Uterus (tissue), 4 donors: ENCODE measurements at places on chromosomes 2 and 18.

DNA sequence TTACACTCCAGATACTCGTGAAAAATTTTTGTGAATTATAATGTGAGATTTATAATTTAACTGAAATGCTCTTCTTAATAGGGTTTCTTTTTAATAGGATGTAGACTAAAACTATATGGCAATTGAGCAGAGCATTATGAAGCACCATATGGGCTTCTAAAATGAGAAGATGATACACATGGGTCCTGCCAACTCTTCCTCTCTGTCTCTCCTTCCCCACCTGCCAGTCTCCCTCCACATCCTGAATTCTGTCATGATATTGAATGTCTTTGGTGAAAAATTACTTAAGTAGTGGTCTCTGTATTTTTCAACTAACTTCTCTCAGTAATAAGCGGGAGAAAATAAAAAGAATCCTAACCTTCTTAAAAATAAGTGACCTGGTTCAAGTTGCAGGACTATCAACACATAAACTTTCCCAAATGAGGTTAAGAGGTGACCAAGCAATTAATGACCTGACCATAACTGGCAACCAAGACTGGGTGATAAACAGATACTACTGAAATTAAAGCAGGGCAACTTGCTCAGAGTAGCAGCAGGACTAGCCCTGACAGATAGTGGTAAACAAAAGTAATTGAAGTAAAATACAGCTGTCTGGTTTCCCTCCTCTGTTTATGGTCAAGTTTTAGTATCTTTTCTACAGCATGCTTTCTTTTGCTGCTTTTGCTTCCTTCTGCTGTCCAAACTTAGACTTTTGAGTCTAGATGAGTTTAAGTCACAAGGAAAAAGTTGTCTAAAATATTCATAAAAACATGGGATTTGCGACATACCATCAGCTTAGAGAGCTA, 117.1 kb upstream of the PDE1A start:
- DNase-seq: no peak

- no peak for DNase-seq
These were observed 1612.6 kb upstream of the CELF4 start for GRCh38 chr18:39178166-39178565.

GRCh38 chr2:23366720-23367119, 18.3 kb upstream of the KLHL29 start:
- no peak for DNase-seq

DNA sequence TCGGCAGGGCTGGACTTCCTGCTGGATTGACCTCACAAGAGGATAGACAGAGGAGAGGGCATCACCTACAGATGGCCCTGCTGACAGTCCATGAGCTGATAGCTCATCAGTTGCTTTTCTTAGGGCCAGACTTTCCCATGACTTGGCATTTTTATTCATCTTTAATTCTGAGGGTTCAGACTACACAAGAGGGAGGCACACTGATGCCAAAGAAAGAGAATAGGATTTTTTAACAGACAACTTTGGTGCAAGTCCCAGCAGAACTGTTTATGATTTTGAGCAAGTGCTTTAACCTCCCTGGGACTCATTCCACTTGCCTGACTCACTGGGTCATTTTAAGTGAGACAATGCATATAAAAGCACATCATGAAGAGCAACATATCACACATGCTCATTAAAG, 299.2 kb downstream of the INSIG2 start:
- no peak for DNase-seq

DNA sequence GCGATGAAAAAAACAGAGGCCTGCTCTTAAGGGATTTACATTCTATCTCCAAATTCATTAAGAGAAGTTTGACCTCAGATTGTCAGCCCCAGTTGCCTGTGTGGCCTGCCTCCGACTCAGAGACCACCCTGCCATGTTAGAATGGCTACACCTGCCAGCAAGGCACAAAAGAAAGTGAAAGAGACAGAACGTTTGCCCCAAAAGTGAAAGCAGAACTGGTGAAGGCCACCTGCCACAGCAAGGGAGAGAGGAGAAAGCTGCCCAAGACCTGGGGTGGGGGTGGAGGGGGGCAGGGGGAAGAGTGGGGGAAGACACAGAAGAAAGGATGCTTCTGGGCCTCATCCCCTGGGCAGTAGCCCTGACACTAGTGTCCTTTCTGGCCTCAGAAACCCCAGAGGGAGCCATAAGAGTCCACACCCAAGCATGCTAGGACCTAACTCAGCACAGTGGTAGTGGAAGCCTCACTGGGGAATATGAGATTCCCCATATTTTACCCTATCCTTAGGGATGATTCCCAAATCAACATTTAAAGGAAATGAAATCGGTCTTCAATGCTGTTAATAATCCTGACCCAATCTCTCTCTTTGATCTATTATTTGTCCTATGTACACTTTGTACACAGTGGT, 389.7 kb downstream of the TXNL1 start:
- no peak for DNase-seq

GRCh38 chr2:157322432-157322831, 3.2 kb downstream of the ERMN start:
- DNase-seq: no peak

GRCh38 chr2:172087780-172088244, 2.5 kb downstream of the DLX1 start:
- no peak for DNase-seq

- DNase-seq: no peak
These were observed 6.0 kb downstream of the HOXD3 start for GRCh38 chr2:176162911-176163671.

GRCh38 chr2:163553601-163554000, 182.2 kb downstream of the FIGN start:
- no peak for DNase-seq

DNA sequence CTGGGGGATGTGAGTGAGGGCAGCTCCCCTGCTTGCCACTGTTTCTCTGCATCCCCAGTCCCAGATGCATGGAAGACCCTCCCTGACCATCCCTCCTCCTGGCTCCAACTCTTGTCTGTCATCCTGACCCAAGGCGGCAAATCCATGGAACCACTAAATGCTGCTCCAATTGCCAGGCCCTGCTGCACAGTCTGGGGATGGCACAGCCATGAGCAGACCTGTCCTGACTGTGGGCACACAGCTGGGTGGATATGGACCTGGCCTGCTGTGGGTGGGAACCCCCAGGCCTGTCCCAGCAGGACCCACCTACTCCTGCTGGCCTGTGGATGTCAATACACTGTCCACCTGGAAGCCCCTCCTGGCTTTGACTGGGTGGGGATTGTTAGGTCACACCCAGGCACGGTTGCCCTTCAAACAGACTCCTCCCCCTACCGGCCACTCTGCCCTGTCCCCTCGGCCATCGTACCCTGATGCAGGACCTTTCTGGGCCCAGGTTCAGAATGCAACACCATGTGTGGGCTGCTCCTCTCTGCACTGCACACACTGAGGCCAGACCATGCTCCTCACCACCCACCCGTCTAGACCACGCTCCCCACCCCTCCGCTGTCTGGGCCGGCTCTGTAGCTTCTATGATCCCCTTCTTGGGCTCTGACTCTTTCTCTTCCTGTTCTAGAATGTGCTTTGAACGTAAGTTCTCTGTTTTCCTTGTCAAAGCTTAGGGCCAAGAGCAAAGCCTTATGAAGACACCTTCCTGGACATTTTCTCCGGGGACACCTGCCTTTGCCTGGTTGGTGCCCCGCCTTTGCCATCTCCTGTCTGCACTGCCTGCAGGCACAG, 57.9 kb downstream of the INPP5D start:
- no peak for DNase-seq

DNA sequence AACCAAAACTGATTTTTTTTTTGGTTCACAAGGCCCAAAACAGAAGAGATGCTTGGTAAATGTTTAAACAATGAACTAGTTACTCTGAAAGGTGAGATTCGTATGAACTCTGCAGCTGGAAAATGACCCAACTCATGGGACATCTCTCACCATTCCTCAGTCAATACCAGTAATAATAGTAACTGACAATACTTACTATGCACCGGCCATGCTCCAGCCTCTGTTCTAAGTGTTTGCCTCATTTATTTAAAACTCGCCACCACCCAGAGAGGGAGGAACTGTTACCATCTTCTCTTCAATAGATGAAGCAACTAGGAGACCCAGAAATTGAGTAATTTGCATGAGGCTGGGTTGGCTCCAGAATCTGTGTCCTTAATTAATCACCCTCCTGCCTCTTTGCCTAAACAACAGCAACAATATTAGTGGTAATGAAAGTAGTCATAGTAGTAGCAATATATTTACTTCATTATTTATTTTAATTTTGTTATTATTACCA, 130.4 kb downstream of the CTIF start:
- DNase-seq: no peak

GRCh38 chr2:138622613-138623012, 121.0 kb downstream of the SPOPL start:
- DNase-seq: no peak

DNA sequence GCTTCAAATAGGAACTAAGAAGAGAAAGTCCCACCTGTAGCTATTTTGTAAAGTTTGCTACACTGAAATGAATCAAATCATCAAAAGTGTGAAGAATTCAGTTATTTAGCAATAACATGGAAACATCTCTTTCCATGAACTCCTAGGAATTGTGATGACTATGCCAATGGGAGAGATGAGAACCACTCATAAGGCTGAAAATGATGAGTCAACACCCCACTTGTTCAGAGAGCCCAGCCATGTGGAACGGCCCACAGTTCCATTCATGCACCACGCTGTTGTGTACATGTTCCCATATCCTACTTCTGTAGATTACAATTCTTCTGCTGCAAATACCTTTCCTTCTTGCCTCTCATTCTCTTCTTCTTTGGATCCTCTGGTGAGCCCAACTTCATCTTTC, 645.5 kb upstream of the ID2 start:
- no peak for DNase-seq

- DNase-seq: no peak
These were observed 39.5 kb upstream of the SCLY start for GRCh38 chr2:238021327-238021726.

GRCh38 chr2:236656166-236656565, 86.5 kb downstream of the ACKR3 start:
- DNase-seq: no peak

DNA sequence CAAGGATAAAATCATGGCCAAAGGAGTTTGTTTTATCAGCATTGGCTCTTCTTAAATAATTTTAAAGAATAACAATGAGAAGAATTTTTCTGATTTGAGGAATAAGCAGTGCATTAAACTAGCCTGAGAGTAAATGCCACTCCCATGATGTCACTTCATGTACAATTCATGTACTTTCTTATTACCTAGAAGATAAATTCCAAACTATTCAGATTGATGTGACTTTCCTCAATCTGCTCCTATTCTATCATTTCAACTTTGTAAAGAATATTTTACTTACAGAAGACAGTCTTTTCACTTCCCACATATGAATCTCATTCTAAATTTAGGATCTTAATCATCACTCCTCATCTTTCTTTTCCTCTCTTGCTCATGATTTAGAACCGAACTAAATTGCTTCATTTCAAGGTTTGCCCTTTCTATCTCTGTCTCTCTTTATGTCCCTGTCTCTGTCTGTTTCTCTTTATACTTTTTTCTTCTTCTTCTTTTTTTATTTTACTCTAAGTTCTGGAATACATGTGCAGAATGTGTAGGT, 1142.0 kb upstream of the PIK3C3 start:
- no peak for DNase-seq

GRCh38 chr2:201978333-201978732, 55.3 kb upstream of the FZD7 start:
- no peak for DNase-seq

DNA sequence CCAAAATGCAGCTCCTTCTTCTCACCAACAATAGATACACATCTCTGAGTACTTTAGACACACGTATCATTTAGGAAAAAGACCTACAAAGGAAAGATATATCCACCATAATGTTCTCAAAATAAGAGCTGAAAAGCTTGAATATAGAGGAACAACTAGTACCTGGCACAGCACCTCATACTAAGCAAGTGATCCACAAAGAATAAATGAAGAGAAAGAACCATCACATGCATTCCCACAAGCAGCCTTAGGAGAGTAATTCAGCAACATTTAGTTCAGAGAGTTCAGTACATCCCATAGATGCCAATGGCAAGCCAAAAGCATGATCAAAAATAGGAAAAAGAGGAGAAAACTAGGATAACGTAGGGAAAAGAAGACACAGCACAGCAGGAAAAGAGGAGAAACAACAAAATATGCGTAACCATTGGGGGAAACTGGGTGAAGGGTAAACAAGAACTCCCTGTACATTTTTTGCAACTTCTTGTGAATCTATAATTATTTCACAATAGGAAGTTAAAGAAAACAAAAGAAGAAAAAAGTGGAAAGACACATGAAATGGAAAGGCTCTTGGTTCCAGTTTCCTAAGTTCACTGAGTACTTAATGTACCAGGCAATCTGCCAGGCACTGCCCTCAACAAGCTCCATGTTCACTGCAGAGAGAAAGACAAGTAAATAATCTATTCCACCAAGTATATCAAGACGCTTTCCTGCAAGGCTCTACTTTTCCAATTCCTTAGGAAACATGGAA, 22.3 kb downstream of the CLASP1 start:
- peak; percentile 33 for DNase-seq

GRCh38 chr2:129006135-129006886, 687.6 kb upstream of the HS6ST1 start:
- no peak for DNase-seq

- DNase-seq: no peak
These were observed 112.0 kb upstream of the CTDP1 start for GRCh38 chr18:79567481-79568147.

GRCh38 chr18:37179384-37179783, 350.5 kb downstream of the KIAA1328 start:
- no peak for DNase-seq

DNA sequence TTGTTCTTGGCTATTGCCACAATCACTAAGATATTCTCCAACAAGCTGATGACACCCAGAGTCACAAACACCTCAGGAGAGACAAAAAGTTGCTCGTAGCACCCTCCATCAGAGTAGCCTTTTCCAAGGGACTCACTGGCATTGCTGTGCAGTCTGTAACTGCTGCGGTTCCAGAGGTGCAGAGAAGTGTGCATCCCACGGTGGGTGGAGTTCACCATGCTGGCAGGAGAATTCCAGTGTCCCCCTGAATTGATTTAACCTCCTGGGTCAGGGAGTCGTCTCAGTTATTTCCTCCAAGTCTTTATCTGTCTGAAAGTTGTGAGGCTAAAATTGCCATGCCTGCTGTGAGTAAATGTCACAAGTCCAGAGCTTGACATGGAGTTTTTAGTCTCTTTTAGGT, 443 bp downstream of the MC4R start:
- no peak for DNase-seq

DNA sequence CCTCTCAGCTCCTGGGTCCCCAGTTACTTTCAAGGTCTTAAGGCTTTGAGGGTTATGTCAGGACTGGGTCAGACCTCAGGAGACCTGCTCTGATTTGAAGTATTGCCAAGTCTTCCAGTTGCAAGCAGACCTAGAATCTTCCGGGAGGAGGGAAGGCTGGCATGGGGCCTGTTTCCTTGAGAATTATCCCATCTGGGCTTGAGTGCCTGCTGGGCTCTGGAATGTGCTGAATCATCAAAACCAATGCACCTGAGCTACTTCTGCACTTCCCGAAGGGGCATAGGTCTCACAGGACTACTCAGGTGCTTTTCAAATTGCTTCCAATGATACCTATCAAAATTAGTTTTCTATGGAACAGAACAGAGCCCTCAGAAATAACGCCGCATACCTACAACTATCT, 327.3 kb downstream of the XIRP2 start:
- no peak for DNase-seq

GRCh38 chr2:95525294-95526035, 40.9 kb upstream of the TRIM43B start:
- no peak for DNase-seq

GRCh38 chr2:8754106-8754776, 72.4 kb downstream of the ID2 start:
- DNase-seq: no peak
